Fibroblast of upper back skin (primary cell): ENCODE measurements at places on chromosomes 12 and 14.

DNA sequence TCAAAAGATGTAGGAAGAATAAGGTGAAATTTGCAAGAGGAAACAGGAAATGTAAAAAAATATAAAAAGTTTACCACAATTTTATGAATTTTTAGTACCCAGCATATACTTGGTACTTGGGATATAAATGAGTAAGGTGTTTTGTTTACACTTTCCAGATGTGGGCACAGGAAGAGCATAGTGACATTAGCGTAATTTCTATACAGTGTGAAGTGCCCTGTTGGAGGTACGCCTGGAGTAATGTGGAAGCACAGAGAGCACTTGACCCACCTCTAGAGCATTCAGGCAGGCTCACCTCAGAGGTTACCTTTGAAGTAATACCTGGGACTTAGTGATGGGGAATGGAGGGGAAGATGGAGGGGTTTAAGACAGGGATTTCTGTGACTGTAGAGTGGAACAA, 89.5 kb downstream of the AEBP2 start:
- no peak for DNase-seq

GRCh38 chr12:116910645-116911451, at the start of gene FBXW8:
TSS of gene FBXW8 (plus strand) at chr12:116910950. CDS start at chr12:116911038, 88 bp downstream.
- peak; percentile 75 for DNase-seq

DNA sequence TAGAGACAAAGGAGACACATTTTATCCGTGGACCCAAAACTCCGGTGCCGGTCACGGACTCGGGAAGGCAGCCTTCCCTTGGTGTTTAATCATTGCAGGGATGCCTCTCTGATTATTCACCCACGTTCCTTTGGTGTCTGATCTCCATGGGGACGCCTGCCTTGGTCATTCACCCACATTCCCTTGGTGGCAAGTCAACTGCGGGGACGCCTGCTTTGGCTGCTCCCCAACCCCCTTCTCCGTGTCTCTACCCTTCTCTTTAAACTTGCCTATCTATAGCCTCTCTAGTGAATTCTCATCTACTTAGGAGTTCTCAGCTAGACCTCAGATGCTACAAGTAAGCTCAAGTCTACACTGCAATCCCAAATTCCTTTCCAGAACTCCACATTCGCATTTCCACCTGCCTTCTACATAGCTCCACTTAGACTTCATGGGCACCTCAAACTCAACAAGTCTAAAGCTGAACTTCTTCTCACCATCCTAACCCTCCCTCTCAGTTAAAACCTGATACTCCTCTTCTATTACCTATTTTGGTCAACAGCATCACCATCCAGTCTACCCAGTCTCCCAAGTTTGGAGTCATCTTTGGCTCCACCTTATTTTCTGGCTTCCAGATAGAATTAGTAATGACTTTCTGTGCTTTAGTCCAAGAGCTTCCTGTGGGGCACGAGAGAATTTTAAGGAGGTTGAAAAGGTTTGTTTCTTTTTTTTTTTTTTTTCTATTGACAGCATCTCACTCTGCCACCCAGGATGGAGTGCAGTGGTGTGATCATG, 14.4 kb downstream of the SPTLC2 start:
- DNase-seq = no peak

DNA sequence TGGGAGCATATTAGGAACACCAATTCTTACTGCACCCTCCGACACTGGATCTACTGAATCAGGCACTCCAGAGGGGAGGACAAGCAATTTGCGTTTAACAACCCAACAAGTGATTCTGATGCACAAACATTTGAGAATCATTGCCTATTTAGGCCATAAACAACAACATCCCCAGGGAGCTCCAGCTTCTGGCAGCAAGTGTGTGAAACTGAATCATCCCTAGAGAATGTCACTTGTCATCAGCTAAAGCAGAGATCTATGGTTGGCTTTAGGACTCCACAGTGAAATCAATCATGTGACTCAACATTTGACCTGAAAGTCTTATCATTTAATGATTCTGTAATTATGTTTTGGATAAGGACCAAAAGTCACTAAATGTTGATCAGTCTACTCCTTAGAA, 505.0 kb upstream of the FLRT2 start:
- peak; percentile 54 for DNase-seq

GRCh38 chr12:21117995-21118394, 13.0 kb upstream of the SLCO1B1 start:
- DNase-seq = no peak

- no peak for DNase-seq
These were observed 31.1 kb downstream of the APOBEC1 start for GRCh38 chr12:7634561-7634960.

DNA sequence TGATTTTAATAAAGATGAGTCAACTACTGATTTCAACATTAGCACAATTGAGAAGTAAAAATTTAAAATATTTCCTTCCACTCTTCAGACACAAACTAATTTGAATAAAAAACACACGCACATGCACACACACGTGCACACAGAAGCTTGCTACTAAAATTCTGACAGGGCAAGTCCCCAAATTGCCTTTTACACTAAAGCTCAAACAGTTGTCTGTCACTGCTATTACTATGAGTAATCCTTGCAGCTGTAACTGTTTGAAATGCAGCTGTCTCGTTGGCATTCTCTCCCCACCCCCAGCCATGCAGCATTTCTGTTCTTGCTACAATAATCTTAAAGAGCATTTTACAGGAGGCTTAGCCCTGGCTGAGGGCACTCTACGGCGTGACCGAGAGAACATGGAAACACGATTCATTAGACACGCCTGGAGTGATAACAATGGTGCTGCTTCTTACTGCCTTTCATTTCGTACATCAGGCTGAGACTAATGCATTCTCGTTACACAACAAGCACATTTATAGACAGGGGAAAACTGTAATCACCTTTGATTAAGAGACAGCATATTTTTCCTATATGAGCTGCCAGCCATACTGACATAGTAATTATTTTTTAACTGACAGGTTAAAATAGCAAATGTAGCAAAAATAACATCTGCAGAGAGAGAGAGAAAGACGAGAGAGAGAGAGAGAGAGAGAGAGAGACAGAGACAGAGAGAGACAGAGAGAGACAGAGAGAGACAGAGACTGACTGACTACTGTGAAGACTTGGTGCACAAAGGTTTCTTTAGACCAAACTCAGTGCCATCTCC, 153.8 kb downstream of the MED13L start:
- DNase-seq = peak; percentile 74

DNA sequence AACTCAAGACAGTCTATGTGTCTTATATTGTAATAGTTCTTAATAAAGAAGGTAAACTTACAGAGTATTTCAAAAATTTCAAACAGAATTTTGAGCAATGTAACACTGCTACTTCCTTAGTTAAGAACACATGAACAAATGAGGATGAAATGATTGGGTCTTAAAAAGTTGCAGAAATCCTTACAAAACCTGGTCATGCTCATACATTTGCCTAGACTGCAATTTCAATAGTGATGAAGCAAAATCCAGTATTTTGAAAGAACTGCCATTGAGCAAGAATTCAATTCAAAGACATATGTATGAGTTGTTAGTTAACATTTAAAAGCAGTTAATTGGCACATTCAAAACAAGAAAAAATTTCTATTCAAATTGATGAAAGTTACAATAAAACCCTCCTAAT, 17.8 kb upstream of the HIF1A start:
- no peak for DNase-seq

DNA sequence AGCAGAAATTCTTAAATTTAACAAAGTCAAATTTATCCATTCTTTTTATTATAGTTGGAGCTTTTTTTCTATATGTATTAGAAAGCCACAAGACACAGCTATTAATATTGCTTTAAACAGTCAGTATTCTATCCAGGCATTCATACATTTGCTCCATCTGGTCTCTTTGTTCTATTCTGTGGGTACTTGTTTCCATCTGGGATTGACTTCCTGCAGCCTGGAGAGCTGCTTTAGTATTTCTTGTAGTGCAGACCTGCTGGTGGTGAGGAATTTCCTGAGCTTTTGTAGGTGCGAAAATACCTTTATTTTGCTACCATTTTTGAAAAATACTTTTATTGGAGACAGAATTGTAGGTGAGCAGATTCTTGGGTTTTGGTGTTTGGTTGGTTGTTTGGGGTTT, 29.0 kb downstream of the CCDC60 start:
- no peak for DNase-seq

DNA sequence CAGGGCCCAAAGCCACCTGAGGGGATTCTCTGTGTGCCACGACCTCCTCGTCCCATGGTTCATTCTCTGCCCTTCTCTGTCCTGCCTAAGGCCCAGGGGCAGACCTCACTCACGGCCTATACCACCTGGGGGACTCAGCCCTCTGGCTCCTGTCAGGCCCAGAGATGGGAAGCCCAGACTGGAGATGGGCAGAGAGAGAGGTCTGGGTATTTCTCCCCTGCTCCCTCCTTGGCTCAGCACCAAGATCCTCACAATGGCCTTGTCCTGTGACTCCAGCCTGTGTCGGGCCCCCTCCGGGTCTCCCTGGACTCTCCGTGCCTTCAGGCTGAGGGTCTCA, 46.9 kb upstream of the BCL11B start:
- DNase-seq = no peak

GRCh38 chr12:94736004-94736403, 85.6 kb upstream of the TMCC3 start:
- DNase-seq = no peak

GRCh38 chr14:92103363-92103989, 2.9 kb downstream of the ATXN3 start:
- no peak for DNase-seq

GRCh38 chr12:31215518-31216232, 110.3 kb downstream of the SINHCAF start:
- DNase-seq = no peak

DNA sequence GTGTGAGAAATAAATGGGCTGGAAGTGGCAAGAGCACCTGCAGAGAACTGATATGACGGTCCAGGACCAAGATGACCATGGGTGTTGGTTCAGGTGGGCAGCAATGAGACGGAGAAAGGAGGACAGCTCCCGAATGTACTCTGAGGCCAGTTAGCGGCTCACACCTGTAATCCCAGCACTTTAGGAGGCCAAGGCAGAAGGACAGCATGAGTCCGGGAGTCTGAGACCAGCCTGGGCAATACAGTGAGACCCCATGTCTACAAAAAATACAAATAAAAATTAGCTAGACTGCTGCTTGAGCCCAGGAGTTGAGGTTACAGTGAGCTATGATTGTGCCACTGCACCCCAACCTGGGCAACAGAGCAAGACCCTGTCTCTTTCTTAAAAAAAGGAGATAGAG, 60.1 kb downstream of the FOXN3 start:
- no peak for DNase-seq

DNA sequence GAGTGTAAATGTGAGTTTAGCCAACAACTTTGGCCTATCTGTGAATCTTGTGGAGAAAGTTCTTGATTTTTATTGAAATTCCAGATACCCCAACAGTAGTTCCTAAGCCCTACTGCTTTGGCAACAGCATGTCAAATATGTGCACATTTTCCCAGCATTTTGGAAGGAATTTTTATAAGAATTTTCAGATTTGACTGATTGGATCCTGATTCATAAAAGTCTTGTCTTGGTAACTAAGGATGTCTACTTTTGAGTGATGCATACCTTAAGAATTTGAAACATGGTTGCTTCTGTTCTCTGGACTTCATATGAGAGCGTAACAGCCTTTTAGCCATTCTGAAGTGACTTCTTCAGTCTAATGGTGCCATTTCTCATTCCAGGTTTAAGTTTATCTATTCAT, 106.7 kb downstream of the ANO4 start:
- DNase-seq = peak; percentile 22

DNA sequence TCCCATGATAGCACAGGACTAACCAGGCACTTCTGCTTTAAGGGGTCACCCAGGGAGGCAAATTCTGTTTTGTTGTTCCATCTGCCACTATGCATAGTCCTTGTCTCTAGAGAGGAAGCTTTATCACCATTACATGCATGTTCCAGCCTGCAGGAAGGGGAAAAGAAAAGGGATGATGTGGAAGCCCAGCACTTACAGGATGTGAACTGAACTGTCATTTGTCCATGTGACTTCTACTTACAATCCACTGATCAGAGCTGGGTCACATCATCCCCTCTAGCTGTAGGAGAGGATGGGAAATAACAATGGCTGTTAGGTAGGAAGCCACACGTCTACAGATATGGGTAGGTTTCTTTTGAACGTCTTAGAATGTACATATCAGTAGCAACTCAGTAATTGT, 203.1 kb downstream of the PTPRO start:
- DNase-seq = no peak

- no peak for DNase-seq
These were observed 2.3 kb downstream of the CCND2 start for GRCh38 chr12:4275870-4276301.

GRCh38 chr14:93788543-93789227, 400 bp upstream of the PRIMA1 start:
- no peak for DNase-seq

- no peak for DNase-seq
These were observed 1.4 kb downstream of the KRT2 start for GRCh38 chr12:52650520-52651081.

DNA sequence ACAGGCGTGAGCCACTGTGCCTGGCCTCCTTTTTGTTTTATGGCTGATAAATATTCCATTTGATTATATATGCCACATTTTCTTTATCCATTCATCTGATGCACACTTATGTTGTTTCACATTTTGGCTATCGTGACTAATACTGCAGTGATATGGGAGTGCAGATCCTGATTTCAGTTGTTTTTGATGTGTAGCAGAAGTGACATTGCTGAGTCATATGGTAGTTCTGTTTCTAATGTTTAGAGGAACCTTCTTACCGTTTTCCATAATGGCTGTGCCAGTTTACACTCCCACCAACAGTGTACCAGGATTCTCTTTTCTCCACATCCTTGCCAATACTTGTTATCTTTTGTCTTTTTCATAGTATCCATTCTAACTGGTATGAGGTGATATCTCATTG, 235.9 kb downstream of the ERC1 start:
- DNase-seq = no peak

GRCh38 chr12:9625019-9625418, 17.3 kb upstream of the KLRB1 start:
- no peak for DNase-seq

DNA sequence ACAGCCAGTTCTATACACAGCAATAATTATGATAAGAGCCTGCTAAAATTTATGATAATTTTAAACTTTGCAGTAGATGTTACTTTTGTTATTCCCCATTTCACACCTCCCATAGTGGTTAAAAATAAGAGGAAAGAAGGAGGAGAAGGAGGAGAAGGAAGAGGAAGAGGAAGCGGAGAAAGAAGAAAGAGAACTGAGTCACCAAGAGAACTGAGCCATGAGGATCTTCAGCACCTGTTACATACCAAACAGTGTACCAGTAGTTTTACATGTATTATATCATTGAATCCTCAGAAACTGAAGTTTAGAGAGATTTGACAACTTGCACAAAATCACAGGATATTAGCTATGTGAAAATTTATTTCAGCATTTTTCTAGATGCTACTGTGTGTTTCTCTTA, 3.9 kb downstream of the CD163 start:
- no peak for DNase-seq

GRCh38 chr14:101776344-101776743, 14.8 kb downstream of the PPP2R5C start:
- DNase-seq = no peak

GRCh38 chr12:75337905-75338304, 3.4 kb downstream of the GLIPR1L1 start:
- no peak for DNase-seq
